Activated CD4-positive, alpha-beta T cell treated with anti-CD3 and anti-CD28 coated beads, Interleukin-2, amount 50 U/mL, for 48 hours (primary cell): ENCODE measurements at places on chromosomes 2 and 18.

GRCh38 chr2:140295767-140296166 is 1515.6 kb upstream of the NXPH2 start:
- DNase-seq, result no peak

- no peak for DNase-seq
These were observed 225.0 kb upstream of the RAB6C start for GRCh38 chr2:129754421-129754820.

DNA sequence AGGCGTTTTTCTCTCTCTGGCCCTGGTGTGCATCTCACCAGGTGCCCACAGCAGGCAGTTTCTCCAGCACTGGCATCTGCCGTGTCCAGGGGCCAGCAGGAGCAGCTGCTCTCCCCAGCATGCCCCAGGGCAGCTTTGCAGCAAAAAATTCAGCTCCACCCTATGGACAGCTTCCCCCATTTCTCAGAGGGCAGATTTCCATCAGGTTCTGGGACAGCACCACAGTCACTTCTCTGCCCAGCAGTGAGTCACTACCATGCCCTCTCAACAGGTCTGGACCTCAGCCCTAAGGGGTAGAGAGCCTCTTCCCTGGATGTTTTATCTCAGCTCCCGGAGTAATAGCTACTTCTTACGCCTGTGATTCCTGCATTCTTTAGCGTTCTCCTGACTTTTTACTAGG is 170.2 kb upstream of the RAB12 start:
- DNase-seq, result no peak

DNA sequence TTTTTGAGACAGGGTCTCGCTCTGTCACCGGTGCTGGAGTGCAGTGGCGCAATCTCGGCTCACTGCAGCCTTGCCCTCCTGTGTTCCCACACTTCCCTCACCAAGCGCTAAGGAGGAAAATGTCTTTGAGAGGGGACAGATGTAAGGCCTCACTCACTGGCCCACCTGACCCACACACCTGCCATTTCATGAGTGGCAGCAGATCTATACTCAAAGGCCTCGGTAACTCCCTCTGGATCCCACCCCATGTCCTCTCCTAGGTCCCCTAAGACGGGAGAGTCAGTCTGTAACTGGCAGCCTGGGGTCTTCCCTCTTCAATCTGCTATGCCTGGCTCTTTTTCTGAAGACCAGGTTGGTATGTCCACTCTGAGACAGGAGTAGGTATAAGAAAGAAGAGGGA is 12.9 kb downstream of the TMEM247 start:
- no peak for DNase-seq

DNA sequence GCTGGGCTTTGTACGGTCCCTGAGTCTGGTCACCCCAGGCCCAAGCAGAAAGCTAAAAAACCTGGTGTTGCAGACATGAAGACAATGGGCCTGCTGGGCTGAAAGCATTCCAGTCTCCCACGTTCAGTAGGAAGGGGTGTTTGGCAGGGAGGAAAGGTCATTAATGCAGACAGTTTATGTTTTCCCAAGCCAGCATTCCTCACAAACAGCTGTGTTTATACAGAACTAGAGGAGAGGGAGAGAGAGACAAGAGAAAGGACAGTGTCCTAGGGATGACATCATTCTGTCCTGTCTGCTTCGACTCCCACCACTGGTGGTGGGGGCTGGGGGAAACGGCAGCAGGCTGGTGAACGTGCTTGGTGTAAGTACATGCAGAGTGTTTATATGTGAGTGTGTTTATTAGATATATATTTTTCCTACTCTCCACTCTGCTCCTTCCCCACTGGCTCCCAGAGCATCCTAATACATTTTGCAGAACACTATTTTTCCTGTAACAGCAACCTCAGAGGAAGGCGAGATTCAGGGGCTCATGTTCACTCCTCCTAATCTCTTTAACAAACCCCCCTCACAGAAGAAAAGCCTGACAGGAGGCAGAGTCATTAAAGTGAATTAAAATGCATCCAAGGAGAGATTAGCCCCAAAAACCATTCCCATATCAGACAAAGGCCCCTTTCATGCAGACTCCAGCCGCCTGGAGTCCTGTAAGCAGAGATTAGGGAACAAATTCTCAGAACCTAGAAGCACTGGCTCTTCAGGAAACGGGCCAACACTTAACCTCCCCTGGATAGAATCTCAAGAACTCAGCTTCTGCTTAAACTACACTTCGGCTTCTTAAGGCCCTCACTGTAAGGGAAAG is 380.4 kb downstream of the TNS1 start:
- DNase-seq, result no peak

DNA sequence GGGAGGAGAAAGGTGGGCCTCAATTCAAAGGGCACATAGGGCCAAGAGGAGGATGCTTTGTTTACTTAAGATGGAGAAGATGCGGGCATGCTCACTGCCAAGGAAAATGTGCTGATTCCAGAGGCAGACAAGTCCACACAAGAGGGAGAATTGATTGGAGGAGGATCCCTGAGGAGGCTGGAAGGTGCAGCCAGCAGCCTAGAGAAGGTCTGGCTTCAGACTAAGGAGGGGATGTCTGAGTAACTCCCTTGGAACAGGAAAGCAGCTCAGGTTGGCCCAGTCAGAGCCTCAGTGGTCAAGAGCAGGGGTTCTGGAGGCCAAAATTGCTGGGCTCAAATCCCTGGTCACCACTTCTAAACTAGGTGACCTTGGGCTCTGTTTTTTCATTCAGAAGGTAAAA is 265.5 kb upstream of the NCKAP5 start:
- DNase-seq, result no peak

- DNase-seq, result no peak
These were observed 1061.5 kb downstream of the CNTNAP5 start for GRCh38 chr2:125086313-125087184.

DNA sequence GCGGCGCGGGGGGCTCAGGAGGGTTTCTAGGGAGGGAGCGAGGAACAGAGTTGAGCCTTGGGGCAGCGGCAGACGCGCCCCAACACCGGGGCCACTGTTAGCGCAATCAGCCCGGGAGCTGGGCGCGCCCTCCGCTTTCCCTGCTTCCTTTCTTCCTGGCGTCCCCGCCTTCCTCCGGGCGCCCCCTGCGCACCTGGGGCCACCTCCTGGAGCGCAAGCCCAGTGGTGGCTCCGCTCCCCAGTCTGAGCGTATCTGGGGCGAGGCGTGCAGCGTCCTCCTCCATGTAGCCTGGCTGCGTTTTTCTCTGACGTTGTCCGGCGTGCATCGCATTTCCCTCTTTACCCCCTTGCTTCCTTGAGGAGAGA is 5.2 kb downstream of the PROC start:
- no peak for DNase-seq

GRCh38 chr18:32308493-32309120 is 118.8 kb downstream of the MEP1B start:
- DNase-seq, result no peak

- no peak for DNase-seq
These were observed 35.4 kb upstream of the LYPD6B start for GRCh38 chr2:149002891-149003740.

GRCh38 chr18:37535968-37536367 is 29.6 kb downstream of the CELF4 start:
- no peak for DNase-seq

- no peak for DNase-seq
These were observed 92.7 kb upstream of the FN1 start for GRCh38 chr2:215528555-215528954.

- no peak for DNase-seq
These were observed 8.6 kb downstream of the SGO2 start for GRCh38 chr2:200534572-200534971.

GRCh38 chr2:120350080-120350479 is 4.1 kb downstream of the INHBB start:
- no peak for DNase-seq

DNA sequence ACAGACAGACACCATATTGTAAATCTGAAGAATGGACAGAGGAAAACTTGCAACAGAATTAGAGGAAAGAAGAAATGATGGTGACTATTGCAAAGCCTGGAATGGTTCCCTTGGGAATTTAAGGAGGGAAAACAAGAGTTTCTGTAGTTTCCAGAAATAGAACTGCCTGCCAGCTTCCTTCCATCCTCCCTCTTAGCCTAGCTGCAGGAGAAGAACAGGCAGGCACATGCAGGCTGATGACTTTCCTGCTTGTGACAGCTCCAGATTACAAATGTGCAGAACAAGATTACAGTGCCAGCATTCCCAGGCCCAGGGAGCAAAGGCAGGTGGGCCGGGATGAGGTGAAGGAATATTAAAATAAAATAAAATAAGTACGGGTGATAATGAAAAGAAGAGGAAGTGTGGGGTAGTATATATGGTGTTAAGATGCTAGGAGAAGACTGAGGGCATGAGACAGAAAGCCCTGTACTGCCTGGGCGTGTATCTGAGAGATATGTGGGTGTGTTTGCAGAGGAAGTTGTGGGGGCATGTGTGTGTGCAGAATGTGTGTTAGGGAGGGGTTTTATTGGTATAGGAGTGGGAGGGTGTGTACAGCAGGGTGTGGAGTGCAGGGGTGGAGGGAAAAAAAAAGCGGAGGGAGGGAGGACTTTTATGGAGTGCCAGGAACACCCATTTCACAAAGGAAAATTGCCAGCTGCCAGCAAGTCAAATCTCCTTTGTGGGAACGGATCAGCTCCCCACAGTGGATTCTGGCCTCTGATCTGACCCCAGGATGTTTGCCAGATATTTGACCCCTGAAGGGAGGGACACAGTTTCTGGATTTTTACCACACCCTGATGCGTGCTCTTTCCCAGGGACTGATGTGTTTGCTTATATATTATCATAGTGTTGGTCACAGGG is 43.9 kb upstream of the NEMP2 start:
- DNase-seq, result no peak

DNA sequence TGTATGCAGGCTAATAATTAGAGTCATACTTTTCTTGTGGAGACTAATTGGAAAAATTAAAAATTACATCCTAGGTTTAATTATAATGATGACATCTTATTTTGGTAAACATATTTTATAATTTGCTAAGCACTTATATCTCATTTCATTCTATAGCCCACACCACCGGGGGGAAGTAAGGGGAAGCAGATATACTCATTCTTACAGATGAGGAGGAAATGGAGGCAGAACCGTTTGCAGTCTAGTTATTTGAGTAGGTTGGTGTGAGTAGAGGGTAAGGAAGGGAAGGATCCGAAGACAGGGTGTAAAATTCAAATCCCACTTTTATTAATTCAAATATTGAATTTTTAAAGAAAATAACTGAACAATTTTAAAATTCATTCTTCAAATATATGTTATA is 3.7 kb downstream of the ITGAV start:
- no peak for DNase-seq

- no peak for DNase-seq
These were observed 147.8 kb downstream of the EXOC6B start for GRCh38 chr2:72678024-72678423.

- DNase-seq, result no peak
These were observed 4.8 kb downstream of the DHRS9 start for GRCh38 chr2:169073963-169074751.

GRCh38 chr2:133378928-133379549 is 189.2 kb downstream of the NCKAP5 start:
- no peak for DNase-seq

DNA sequence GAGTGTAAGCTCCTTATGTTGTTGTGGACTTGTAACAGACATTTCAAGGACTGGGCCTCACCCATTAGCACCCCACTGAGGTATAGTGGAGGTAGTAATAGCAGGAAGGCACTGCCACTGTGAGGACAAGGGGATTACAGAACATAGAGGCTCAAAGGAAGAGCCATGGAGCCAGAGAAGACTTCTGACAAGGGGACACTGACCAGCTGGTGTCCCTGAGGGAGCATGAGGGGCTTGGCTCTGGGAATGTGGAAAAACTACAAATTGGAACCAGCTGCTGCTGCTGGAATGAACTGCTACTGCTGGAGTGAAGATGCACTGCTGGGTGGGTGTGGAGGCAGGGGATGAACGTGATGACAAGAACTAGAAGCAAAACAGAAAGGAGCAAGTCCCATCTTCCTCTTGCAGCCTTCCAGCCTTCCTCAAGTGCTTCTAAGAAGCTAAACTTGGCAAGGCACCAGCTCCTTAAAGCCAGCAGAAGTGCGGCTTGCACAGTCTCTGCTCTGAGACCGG is 167.3 kb upstream of the NOSTRIN start:
- no peak for DNase-seq

GRCh38 chr2:170707821-170708795 is 7.0 kb upstream of the SP5 start:
- no peak for DNase-seq

GRCh38 chr2:118047380-118047826 is 33.5 kb upstream of the CCDC93 start:
- no peak for DNase-seq

GRCh38 chr2:110998311-110998710 is 122.4 kb upstream of the BCL2L11 start:
- no peak for DNase-seq

- DNase-seq, result no peak
These were observed 87.0 kb upstream of the REV1 start for GRCh38 chr2:99576775-99577174.

GRCh38 chr2:134669731-134670669 is 48.8 kb downstream of the TMEM163 start:
- DNase-seq, result no peak

DNA sequence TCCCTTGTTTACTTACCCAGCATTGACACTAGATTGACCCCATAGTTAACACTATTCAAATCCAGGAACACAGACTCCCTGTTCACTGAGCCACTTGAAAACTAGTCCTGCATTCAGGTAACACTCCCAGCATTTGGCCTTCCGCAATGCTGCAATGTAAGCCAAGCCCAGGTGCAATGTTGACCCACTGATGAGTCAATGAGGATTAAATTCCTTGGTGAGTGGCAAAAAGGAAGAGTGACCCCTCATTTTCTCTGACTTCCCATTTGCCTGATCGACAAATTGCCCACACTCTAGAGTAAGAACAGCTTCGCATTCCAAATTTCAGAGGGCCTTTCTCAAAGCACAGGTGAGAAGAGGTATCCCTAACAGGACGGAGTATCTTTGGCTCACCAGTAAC is 251.9 kb downstream of the FBXO15 start:
- no peak for DNase-seq

GRCh38 chr18:2212598-2213205 is 358.6 kb downstream of the METTL4 start:
- DNase-seq, result no peak

DNA sequence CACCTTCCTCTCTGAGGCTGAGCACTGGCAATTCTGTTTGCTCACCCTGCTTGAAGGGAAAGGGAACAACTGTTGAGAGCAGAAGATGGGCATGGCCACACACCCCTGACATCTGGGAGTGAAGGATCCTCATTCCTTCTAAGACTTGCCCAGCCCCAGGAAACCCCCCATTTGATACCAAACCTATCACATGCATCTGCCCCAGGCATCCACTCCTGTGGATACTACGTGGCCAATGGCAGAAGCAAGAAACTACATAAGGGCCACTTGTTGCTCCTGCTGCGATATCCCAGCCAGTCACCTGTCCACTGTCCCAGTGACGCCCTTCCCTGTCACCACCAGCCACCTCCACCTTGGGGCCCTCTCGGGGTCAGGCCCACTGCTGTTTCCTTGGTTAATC is 185.2 kb downstream of the SMAD2 start:
- DNase-seq, result no peak

- no peak for DNase-seq
These were observed 5.9 kb upstream of the TMSB10 start for GRCh38 chr2:84899304-84900204.

GRCh38 chr2:195642027-195642678 is 14.9 kb upstream of the SLC39A10 start:
- DNase-seq, result no peak

- no peak for DNase-seq
These were observed 134.0 kb downstream of the GALNT14 start for GRCh38 chr2:31004257-31004656.
